NCI-H2081 (cell line): ENCODE measurements at places on chromosomes 6 and 20.

GRCh38 chr6:121504227-121504626 is 68.8 kb downstream of the GJA1 start:
- no peak for DNase-seq

GRCh38 chr6:77143659-77144447 is 319.4 kb downstream of the HTR1B start:
- DNase-seq = no peak

GRCh38 chr6:143575901-143576426 is 64.4 kb upstream of the FUCA2 start:
- DNase-seq = no peak

- no peak for DNase-seq
These were observed 79.9 kb upstream of the MPC1 start for GRCh38 chr6:166462461-166463135.
